ENCODE measurements at places on chromosomes 3 and 15.
A peak's percentile ranks its signal among the peaks of the same experiment; 100 is the strongest.

DNA sequence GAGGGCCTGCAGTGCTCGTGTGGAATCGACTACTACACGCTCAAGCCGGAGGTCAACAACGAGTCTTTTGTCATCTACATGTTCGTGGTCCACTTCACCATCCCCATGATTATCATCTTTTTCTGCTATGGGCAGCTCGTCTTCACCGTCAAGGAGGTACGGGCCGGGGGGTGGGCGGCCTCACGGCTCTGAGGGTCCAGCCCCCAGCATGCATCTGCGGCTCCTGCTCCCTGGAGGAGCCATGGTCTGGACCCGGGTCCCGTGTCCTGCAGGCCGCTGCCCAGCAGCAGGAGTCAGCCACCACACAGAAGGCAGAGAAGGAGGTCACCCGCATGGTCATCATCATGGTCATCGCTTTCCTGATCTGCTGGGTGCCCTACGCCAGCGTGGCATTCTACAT is 3.8 kb downstream of the RHO start:
- no peak for DNase-seq

GRCh38 chr3:18010001-18010400 is 267.6 kb upstream of the TBC1D5 start:
- DNase-seq, result no peak

GRCh38 chr3:164687211-164687610 is 391.1 kb downstream of the SI start:
- DNase-seq, result no peak

DNA sequence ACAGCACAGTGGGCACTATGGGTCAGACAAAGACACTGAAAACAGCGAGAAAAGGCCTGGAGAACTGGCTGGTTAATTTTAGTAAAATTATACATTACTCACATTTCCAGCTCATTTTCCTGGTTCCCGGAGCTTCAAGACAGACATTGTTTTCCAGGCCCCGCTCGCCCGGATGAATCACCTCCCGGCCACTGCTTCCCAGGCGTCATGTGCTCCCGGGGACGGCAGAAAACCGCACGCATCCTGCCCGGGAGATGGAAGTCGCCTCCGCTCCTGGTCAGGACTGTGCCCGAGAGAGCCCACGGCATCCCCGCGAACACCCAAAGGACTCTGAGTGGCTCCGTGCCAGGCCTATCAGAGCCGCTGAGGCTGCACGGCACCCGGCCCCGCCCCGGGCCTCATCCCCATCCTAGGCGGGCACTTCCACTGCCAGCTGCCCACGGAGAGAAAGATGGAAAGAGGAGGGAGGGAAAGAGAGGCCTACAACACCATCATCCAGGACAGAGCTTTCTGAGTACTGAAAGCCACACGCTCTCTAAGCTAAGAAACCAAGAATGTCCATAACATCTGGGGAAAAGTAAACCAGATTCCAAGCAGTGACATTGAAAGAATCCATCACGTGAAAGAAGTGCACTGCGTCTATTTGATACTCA is 75.1 kb downstream of the VGLL4 start:
- no peak for DNase-seq

DNA sequence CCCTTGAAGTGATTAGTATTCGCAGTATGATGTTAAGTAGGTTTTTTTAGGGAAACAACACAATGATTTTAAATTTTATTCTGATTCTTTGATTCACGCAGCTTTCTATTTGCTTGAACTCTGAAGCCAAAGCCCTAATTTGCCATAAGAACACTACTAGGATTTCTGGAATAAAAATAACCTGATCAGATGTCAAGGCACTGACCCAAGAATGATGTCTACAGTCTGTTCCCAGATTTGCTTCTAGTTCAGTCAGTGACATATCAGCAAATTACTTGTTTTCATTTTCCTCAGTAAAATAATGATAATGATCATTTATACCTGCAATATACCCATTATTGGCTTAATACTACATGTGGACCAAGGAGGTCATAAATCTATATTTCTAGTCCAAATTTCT is 179.5 kb upstream of the EIF1B start:
- no peak for DNase-seq

GRCh38 chr15:43931119-43931518 is 104.3 kb downstream of the WDR76 start:
- DNase-seq, result no peak

GRCh38 chr3:133840767-133841166 is 35.2 kb downstream of the SRPRB start:
- no peak for DNase-seq

- no peak for DNase-seq
Measured at GRCh38 chr3:176354843-176355242, 842.4 kb downstream of the TBL1XR1 start.

GRCh38 chr3:79414806-79415205 is 353.0 kb downstream of the ROBO1 start:
- DNase-seq, result no peak

DNA sequence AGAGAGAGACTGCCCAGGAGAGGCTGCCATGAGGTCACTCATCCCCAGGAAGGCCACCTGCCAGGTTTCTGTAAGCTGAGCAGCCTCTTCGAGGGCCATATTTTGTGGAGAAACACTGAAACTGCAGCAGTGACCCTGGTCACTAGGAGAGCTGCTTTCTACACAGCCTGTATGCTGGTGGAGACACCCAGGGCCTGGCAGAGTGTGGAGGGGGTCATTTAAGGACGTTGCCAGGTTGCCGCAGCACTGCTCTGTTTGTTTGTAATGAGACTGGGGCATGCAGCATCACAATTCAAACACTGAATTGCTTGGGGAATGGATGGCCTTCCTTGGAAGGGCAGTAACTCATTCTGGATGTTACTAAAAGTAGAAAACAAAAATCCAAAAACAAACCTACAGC is 104.9 kb upstream of the TRIM42 start:
- DNase-seq, result no peak

DNA sequence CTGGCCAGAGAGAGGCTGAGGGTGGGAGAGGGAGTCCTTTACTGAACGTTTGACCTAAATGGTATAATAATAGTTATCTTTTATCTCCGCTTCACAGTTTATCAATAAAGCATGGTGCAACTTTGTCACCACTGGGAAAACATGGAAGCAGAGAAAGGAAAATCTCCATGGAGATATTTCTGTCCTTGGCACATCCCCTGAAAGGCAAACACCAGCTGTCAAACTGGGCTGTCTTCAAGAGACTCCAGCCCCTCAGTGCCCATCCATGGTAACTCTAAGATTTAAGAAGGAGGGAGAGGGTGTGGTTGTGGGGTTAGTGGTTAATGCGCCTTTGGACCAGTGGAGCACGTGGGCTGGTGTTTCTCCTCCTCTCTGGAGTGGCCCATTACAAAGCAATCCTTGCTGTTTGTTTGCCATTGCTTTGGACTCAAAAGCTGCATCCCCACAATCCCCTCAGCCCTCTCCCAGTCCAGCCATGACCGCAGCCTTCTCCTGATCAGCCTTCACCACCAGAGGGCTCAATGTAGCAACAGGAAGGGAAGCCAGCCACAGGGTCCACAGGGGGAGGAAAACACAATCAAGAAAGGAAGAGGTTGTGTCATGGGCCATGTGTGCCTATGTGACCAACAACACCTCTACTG is 38.2 kb upstream of the FAM174B start:
- DNase-seq, result peak; percentile 80

DNA sequence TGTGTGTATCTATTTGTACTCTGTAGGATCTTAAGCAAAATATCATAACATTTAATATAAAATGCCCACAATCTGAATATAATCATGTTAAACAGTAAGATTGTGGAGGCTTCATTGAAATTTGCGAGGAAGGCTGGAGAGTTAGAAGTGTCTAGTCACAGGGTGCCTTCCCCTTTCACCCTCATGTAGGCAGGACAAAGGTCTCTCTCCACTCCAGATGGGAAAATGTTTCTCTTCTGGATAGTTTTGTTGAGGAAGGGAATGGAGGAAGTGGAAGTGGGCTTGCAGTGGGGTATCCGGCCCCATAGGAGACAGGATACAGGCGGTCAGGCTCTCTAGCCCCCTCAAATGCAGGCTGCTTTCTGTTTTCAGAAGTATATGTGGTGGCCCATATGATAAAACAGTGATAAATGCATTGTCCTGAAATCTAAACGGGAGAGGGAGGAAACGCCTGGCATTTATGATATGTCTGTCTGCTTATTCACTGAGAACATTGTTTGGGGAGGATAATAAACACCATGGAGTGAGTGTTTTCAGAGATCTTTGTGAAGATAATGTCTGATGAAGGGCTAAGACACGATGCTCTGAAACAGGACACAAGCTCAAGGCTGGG is 13.3 kb upstream of the MYZAP start:
- no peak for DNase-seq

DNA sequence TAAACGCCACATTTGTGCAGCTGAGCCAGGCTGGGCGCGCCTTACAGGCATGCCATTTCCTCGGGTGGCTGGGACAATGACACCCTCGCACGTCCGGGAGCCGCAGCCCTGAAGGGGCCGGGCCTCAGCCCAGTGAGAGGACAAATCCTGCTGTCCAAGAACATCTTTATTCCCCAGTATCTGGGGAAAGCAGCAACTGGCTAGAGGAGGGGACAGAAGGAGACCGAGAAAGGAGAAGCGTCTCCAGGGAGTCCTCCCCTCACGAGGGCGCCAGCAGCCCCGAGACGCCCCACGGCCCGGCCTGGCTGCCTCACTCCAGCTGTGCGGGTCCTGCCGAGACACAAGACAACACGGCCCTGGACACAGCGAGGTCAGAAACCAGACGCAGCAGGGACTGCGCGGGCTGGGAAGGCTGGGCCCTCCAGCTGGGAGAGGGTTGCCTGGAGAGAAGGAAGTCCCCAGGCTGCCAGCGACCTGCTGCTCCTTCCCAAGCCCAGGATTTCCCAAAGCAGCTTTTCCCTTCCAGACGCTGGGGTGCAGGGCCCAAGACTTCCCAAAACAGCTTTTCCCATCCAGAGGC is 130.2 kb downstream of the CHSY1 start:
- DNase-seq, result peak; percentile 78

DNA sequence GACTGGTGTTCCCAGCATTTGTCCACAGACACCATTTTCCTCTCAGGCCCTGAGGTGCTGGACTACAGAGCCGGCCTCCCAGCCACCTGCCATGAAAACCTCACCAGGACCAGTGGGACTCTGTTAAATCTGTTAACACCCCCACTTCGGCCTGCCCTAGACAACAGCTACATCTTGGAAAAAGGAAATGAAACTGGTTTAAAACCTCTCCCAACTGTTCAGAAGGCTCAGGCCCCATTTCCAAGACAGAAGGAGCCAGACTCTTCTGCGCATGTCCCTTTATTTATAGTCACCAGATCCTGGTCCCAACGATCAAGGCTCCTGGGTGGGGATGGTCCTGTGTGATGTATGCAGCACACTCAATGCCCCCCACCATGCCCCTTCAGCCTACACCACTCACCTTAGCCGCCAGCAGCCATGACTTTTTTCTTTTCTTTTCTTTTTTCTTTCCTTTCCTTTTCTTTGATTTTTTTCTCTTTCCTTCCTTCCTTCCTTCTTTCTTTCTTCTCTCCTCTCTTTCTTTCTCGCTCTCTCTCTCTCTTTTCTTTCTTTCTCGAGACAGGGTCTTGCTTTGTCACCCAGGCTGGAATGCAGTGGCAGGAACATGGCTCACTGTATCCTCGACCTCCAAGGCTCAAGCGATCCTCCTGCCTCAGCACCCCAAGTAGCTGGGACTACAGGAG is 25.5 kb upstream of the FLNB start:
- DNase-seq, result no peak

All from H1 (cell line).